ENCODE measurements at places on chromosomes 5 and 9.

DNA sequence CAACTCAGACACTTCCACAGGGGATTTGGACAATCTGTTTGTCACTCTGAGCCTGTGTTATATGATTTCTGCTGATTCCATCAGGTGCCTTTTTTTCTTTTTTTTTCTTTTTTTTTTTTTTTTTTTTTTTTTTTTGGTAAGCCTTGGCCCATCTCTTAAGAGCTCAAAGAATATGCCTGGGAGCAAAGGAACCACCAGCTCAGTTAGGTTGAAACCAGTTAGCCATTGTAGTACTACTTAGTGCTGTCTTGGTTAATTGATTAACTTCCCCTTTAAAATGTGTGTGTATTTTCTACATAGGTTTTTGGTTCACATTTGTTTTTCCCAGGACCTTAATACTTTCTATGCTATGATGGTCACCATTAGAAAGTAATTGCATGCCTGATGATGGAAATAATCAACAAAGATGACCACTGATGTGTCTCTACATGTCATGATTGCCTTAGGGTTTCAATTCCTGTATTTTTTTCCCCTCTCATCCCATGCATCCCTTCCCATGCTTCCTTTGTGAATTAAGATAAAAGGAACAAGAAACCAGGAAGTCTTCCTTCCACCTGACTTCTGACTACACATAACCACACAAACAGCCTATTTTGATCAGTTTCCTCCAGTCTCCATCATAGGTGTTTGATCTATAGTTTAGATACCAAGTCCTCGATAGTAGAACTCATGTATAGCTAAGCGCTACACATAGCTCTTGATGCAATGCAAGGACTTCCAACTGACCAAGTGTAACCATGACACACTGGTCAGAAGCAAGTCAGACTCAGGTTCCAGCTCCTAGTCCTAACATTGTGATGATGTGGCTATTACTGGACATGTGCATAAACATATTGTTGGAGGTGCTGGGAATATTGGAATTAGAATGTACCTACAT lies 306.1 kb downstream of the EFNA5 start:
- no peak for DNase-seq

GRCh38 chr5:145775411-145775810 lies 59.7 kb downstream of the PRELID2 start:
- DNase-seq, result no peak

DNA sequence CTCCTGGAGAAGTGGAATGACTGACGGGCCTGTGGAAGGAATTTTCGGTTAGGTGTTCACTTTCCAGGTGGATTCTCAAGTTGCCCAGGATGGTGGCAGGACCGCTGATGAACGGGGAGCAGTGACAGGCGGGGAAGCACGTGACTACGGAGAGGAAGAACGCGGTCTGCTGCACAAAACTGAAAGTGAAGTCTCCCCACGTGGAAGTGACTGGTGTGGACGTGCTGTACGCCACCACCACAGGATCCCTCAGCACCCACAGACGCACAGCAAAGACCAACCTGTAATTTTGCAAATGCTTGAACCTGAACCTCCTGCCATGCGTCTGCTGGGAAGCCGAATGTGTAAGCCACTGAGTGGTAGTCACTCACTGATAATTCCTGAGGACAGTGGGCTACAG lies 51.4 kb downstream of the RNF130 start:
- no peak for DNase-seq

DNA sequence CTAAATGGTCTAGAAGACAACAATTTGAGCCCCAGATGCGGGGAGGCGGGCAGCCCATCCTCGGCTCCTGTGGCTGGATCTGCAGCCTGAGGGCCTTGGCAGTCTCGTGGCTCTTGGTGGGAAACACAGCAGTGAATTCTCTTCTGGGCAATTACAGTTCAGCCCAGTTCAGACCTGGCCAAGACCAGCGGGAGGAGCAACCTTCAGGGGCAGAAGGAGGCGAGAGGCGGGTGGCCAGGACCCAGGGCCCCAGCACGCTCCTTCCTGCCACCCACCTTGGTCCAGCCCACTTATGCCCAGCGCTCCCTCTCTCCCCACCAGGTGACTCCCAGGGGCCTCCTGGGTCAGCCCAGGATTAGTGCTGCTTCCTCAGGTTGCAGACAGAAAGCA lies 7.8 kb downstream of the MYMK start:
- no peak for DNase-seq

GRCh38 chr9:15192856-15193255 lies 114.2 kb downstream of the TTC39B start:
- DNase-seq, result no peak

- DNase-seq, result no peak
Observed at GRCh38 chr5:108541836-108542235, 159.9 kb upstream of the FBXL17 start.

DNA sequence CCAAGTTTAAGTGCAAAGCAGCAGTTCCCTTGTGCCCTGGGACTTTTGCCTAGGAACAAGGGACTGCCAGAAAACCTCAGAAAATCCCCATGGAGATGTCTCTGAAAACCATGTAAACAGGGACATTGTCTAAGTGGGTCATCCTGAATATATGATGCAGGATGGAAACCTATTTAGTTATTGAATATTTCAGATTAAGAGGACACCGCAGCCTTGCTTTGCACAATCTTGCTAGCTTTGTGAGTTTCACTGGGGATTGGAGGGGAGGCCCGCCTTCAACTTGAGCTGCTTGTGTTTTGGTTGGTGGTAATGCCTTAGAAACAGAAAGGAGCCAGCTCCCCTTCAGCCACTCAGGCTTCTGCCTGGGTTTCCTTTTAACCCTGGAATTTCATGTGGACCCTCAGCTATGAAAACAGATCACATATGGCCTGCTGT lies 112.8 kb downstream of the C9orf152 start:
- no peak for DNase-seq

DNA sequence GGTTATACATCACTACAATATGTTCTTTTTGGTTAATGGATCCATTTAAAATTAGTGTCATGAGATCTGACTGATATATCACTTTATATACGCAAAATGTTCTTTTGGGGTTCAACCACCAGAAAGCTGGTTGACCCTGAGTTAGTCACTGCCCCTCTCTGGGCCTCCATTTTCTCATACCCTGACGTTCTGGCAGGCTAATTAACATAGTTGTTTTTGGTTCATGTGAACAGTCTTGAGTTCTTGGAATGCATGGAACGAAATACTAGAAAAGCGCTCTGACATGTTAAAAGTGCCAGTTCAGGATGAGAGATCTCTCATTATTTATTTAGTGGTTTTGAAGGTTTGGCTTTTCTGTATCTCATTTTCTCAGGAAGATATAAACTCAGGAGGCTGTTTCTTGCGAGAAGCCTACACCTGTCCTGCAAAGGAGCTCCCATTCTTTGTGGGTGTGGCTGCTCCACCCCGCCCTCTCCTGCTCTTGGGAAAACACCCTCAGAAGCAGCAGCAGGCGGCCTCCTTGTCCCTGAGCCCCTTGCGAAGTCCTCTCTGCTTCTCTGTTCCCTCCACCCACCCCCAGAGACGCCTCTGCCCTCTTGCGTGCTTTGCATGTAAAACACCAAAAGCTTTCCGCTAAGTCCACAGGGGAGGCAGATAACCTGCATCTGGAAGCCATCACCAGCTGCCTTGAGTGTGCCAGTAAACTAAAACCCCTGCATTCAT lies 302.4 kb upstream of the PANK3 start:
- DNase-seq, result no peak

DNA sequence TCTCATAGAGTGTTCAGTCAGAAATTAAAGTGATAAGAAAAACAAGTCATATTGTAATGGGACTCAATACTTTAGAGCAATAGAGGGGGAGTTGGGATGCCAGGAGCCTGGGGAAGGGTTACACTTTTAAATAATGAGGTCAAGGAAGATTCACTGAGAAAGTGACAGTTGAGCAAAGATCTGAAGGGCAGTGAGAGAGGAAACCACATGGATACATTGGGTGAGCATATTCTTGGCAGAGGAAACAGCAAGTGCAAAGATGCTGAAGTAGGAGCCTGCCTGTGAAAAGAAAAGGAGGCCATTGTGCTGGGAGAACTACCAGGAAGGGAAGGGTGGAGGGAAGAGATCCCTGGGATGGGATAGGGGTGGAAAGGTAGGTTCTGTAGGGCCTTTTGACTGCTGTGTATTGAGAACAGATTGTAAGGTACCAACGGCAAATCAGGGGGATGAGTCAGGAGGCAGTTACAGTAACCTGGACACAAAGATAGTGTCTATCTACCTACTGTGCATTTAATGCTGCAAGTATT lies 79.4 kb downstream of the PAM start:
- no peak for DNase-seq

- DNase-seq, result no peak
Observed at GRCh38 chr9:94600258-94600657, 6.6 kb upstream of the FBP2 start.

- DNase-seq, result no peak
Observed at GRCh38 chr5:141870228-141870627, 8.0 kb downstream of the PCDH1 start.

- no peak for DNase-seq
Observed at GRCh38 chr9:106110483-106110882, 416.1 kb downstream of the TMEM38B start.

DNA sequence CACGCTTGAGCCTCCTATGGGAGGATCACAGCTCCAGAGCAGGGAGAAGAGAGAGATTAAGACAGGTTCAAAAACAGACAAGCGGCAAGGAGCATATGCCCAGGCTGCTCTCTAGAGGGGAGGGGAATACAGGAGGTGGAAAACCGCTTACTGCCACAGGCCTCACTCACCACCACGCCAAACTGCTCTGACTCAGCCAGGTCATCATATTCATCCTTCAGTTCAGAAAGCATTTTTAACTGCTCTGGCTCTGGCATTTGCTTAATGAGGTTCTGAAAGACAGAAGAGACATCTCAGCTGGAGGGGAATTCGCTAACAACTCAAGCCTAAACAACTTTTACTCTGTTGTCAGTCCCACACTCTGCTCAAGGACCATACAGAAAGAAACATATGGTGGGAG lies 40.1 kb downstream of the PCDHGC5 start:
- no peak for DNase-seq

GRCh38 chr9:70125621-70126263 lies 82.1 kb downstream of the MAMDC2 start:
- no peak for DNase-seq

DNA sequence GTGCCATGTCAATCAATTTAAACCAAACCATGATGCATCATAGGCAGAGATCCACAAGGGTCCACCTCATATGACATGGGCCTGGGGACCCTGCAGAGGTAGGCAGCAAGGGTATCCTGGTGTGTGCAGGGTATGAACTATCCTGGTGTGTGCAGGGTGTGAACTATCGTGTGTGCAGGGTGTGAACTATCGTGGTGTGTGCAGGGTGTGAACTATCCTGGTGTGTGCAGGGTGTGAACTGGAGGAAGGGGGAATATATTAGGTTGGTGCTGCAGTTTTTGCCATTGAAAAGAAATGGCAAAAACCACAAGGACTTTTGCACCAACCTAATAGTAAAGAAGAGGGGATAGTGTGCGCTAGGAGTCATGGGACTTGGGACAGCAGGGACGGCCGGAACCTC lies 50.0 kb downstream of the MFAP3 start:
- no peak for DNase-seq

DNA sequence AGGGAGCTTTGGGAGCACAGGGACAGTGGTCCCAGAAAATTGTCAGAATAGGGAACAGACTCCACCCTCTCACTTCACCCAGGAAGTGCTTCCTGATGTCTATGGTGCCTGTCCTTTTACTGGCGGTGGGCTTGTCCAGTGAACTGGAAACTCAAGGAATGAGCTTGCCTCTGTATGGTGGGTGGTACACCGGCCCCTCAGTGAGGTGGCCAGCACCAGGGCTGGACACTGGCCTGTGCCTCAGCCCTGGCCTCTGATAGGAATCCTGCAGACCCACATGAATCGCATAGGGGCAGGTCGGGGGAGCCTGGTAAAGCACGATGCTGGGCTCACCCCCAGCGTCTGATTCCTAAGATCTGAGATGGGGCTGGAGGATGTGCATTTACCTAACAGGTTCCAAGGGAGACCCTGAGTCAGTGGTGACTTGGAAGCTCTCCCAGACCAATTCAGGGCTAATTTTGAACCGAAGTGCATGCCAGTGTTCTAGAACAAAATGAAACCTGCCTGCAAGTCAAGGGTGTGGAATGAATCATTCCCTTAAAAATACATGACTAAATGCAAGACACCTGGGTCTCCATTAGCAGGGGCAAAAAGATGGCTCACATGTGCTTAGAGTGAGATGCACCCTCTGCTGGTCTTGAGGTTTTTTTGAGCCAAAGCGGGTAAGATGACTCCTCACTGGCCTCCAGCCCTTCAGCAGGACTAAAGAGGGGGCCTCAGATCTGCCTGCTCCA lies 178.3 kb downstream of the HSPA4 start:
- DNase-seq, result no peak

- peak; percentile 26 for DNase-seq
Observed at GRCh38 chr5:38453506-38453905, 102.9 kb downstream of the LIFR start.

DNA sequence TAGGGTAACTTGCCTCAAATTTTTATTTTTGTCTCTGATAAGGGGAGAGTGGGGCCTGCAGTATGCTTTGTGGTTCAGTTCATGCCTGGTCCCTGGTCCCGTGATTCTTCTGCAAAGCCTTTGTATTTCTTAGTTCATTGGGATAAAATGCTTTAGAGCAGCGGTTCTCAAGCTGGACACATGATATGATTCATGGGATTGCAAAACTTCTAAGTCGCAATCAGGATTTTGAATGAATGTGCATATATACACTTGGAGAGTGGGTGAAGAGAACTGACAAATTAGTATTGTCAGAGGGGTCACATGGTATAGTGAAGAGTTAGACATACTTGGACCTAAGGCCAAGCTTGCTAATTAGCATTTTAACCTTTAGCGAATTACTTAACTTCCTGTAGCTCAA lies 265.4 kb upstream of the KLF9 start:
- DNase-seq, result no peak

GRCh38 chr5:177492841-177493240 lies 4.6 kb downstream of the PDLIM7 start:
- no peak for DNase-seq

DNA sequence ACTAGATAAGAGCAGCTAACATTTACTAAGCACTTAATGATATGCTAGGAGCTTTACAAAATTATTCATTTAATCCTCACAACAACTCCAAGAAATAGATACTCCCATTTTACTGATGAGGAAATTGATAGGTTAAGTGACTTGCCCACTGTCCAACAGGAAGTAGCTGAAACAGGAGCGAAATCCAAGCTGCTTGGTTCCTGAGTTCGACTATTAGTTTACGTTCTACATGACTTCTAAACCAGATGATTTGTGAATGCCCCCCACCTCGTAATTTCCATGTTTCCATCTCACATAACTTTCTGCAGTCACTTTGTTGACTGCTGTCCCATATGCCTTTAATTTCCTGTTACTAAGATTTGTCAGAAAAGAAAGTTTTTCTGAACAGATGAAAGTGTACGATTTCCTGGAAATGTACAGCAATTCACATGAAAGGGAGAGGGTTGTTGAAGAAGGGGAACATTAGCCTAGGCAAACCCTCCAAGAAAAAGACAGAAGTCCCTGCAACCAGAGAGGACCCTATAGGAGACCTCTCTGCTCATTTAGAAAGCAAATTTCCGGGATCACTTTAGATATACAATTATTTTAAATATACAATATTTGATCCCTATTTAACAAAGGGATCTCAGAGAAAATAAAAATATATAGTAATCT lies 279.1 kb upstream of the EFNA5 start:
- no peak for DNase-seq

GRCh38 chr9:16828340-16829281 lies 41.9 kb downstream of the BNC2 start:
- no peak for DNase-seq
